ENCODE measurements at places on chromosomes 2 and 18.

GRCh38 chr2:209008636-209009287 is 415.1 kb upstream of the MAP2 start:
- no peak for DNase-seq

DNA sequence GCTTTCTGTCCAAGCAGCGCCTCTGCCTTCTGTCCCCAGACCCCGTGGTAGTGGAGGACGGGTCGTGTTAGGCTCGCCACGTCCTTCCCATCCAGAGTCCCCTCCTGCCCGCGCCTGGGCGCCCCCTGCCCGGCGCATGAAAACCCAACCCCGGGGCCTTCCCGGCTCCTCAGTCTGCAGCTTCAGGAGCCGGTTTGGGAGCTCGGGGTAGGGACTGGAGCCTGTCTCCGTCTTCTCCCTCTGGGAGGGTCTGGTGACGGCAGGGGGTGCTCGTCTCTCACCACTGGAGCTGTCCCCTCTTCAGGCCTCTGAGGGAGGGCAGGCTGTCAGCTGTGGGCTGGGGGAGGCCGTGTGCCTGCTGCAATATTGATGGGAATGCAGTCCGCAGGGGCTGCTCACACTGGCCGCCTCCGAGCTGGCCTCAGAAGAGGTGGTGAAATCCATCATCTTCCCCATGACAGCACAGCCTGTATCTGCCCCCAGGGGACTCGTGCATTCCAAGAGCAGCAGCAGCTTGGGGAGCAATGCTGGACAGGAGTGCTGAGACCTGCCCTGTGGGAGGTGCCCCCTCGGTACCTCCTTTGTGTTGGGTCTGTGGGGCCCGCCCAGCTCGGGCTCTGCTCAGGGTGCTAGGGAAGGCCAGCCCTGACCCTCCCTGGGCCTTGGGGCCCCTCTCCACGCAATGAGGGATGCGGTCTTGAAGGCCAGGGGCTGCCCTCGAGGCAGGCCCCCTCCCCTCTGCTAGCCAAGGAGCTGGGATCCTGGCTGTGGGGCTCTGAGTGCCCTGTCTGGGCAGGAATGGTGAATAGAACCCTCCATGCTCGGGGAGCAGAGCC is 17.8 kb upstream of the KLHL30 start:
- DNase-seq = no peak

- no peak for DNase-seq
Measured at GRCh38 chr18:33239298-33239697, 201.2 kb downstream of the CCDC178 start.

GRCh38 chr2:171320208-171320621 is 113.6 kb downstream of the METTL8 start:
- no peak for DNase-seq

- DNase-seq = no peak
Measured at GRCh38 chr2:238728330-238729260, 119.3 kb upstream of the TWIST2 start.

DNA sequence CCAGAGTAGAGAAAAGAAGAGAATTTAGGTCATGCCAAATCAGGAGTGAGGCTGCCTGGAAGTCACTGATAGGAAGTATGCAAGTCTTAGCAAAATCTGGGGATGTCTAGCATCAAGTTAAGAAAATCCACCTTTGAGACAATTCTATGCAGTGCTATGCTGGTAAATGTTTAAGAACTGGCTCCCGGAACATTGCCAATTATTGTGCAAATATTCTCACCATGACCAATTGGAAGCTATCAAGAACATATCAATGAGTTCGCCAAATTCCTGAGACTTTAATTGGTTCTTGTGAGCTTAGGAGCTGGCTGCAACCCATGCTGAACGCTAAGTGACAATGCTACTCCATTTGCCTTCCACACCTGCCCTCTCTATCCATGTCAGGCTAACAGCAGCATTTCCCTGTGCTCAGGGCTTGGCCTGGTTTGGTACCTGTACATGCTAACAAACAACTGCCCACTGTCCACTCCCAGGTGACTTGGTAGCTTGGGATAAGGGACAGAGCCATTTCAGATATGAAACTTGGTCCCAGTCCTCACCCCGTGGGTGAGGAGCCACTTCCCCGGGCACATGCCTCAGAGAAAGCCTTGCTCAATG is 172.9 kb upstream of the KLHL29 start:
- no peak for DNase-seq

DNA sequence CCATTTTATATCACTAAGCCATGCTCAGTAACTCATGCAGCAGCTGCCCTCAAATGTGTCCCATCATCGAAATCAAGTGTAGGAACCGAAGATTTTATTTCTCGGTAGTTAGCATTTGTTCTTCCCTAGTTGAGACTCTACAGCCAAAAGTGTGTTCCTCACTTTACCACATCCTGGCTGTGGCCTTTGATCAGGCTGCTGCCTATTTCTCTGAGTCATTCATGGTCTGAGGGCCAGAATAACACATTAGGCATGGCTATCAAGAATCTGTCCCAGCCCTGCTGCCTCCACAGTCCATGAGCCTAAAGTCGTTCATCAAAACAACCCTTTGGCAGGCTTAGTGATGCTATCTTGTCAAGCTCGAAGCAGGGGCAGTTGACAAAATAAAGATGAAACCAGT is 300.1 kb downstream of the TDRD15 start:
- DNase-seq = no peak

DNA sequence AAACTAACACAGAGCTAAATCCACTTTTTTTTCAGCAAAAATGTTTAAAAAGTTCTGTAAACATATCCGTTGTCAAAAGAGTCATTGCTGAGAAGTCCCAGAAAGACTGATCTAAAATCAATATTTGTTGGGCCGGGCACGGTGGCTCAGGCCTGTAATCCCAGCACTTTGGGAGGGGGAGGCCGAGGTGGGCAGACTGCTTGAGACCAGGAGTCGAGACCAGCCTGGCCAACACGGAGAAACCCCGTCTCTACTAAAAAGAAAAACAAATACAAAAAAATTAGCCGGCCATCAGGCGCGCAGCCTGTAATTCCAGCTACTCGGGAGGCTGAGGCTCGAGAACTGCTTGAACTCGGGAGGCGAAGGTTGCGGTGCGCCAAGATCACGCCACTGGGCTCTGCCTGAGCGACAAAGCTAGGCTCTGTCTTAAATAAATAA is 1.4 kb downstream of the OLA1 start:
- no peak for DNase-seq

- DNase-seq = no peak
Measured at GRCh38 chr2:45289997-45290709, 280.9 kb upstream of the SIX2 start.

DNA sequence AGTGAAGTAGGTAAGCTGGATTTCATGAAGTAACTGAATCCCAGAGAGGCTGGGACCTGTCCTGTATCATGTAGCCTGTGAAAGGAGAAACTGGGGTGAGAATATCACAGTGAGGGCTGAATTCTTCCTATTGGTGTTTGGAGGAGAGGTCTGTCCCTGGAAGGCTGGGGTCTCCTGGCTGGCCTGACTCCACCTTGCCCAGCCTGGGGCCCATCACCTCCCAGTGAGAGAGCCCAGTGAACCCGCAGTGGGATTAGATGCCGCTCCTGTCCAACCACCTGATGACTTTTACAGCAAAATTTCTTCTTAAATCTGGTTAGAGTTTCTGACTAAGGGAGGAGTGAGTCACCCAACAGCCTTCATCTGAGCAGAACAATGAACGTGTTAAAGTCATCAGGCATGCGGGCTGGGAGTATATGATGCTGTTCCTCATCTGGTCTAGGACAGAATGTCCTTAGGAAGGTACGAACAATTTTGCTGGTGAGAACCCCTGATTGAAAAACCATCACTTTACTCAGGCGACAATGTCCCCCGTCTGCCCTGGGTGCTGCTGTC is 152.9 kb downstream of the LPIN1 start:
- no peak for DNase-seq

DNA sequence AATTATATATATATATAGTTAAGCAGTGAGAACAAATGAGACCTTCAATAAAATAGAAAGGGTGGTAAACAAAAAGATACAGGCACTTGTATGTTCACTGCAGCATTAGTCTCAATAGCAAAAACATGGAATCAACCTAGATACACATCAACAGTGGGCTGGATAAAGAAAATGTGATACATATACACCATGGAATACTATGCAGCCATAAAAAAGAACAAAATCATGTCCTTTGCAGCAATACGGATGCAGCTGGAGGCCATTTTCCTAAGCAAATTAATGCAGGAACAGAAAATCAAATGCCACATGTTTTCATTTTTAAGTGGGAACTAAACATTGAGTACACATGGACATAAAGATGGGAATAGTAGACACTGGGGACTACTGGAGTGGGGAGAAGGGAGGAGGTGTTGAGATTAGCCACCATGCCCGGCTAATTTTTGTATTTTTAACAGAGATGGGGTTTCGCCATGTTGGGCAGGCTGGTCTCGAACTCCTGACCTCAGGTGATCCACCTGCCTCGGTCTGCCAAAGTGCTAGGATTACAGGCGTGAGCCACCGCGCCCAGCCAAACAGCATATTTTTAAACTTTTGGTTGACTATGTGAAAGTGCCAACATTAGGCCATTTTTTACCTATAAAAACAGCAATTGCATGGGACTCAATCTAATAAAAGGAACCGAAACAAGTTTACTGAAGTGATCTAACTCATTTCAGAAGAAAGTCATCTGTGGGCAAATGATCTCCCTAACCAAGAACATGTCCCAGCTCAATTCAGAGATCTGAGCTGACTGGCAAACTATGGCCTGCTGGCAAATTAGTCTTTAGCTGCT is 23.7 kb downstream of the ICA1L start:
- no peak for DNase-seq
